ENCODE measurements at places on chromosomes 1 and 21.
A peak's percentile ranks its signal among the peaks of the same experiment; 100 is the strongest.

DNA sequence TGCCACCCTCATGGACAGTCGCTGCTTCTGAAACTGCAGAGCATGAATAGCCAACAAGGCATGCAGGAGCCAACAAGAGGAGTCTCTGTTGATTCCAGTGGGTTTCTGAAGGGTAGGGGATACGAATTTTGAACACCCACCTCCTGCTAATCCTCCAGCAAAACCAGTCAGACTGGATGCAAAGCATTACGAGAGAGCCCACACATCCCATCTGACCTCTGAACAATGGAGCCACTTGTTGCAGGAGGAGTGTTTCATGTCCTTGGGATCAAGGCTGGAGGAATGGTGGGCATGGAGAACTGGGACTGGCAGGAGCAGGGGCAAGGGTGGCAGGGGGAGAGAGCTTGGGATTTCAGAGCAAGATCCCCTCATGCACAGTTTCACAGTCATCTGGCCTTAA, 1.6 kb downstream of the VTCN1 start:
- DNase-seq = no peak

DNA sequence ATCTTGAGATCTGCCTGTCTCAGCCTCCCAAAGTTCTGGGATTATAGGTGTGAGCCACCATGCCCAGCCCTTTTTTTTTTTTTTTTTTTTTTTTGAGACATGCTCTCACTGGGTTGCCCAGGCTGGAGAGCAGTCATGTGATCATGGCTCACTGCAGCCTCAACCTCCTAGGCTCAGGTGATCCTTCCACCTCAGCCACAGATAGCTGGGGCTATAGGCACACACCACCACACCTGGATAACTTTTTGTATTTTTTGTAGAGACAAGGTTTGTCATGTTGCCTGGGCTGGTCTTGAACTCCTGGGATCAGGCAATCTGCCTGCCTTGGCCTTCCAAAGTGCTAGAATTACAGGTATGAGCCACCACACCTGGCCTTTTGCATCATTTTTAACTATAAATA, 17.7 kb upstream of the PRRC2C start:
- DNase-seq = no peak

DNA sequence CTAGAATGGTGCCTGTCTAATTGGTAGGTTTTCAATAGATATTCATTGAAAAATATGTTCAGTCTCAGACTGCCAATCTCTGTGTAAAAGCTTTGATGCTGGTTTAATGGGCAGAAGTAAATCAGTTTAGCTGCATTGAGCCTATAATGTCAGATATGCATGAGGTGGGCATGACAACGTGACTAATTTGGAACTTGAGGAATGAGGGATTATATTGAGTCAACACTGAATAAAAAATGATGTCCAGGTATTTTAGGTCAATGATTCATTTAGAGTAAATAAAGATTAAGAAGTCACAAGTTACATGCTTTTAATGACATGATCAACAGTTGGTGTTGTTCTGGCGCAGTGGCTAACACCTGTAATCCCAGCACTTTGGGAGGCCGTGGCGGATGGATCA, 3.0 kb downstream of the WDR3 start:
- no peak for DNase-seq

- DNase-seq = peak; percentile 22
These were observed 1.5 kb downstream of the GCLM start for GRCh38 chr1:93907718-93908117.

- DNase-seq = no peak
These were observed 183.9 kb downstream of the C1orf94 start for GRCh38 chr1:34360574-34360973.

DNA sequence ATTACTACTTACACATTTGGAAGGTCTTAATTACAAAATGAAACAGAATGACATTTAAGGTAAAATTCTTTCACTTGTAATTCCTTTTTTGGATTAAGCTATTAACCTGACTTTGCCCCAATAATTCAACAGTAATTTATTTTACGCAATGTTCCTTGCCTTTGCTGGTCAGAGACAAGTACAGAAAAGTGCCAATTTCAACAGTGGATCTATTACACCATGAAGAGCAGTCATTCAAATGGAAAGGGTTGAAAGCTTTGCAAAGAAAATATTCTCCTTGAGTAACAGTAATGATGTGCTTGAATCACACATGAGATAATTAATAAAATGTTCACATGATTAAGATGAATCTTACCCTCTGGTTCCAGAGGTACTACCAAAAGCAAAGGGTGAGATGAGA, 84.7 kb downstream of the APP start:
- no peak for DNase-seq
